ENCODE measurements at places on chromosomes 7 and 10.
A peak's percentile ranks its signal among the peaks of the same experiment; 100 is the strongest.

- DNase-seq = no peak
Observed at GRCh38 chr7:45689011-45689796, 115.0 kb downstream of the ADCY1 start.

GRCh38 chr10:96124230-96125141 is 5.6 kb upstream of the ZNF518A start:
- DNase-seq = no peak

GRCh38 chr7:22452960-22453558 is 46.9 kb downstream of the STEAP1B start:
- DNase-seq = no peak

DNA sequence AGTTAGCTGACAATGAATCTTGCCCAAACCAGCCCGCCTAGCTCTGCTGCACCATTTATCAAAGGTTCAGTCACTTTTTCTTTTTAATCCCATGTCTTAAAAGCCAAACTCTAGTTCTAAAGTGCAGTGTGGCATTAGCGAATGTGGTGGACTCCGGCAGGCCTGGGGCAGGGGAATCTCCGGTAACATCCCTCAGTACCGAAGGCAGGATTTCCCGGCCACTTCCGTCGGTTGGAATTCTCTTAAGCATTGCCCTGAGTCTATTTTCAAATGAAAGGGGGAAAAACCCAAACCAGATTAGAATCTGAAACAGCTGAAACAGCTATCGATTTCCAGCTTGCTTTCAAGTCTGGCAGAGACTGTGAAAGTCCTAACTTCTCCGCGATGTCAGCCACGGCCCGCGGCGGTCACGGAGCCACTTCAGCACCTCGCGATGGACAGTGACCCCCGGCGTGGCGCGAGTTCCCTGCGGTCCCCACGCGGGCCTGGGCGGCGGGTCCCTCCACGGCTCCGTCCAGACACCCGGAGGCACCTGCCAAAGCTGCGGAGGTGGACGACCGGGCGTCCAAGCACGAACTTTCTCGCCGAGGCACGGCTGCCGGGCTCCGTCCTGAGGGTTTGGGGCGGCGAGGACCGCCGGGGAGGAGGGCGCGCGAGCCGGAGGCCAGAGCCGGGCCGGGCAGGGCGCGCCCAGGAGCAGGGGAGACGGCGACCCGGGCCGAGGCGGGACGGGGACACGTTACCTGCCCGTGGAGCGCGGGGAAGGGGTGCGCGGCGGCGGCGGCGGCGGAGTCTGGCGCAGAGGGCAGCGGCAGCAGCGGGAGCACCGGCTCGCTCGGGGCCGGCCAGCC is 745 bp downstream of the TCERG1L start:
- no peak for DNase-seq

- no peak for DNase-seq
Observed at GRCh38 chr10:104622598-104623209, 18.4 kb upstream of the SORCS3 start.

DNA sequence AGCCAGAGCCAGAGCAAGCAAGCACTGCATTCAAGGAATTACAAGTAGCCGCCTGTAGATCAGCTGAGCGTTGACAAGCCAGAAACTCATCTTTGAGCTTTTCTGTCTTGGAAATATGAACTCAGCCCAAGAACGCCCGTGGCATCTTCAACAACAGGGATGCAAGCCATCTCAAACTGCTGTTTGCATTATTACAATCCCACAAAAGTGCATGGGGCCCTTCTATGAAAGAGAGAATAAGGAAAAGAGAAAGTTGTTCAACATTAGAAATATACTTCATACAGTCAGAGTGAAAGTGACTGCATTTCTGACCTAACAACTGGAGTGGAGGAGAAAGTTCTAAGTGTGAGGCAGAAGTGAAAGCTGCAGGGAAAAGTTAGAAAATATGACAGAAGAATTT is 6.5 kb downstream of the SGCE start:
- DNase-seq = no peak

GRCh38 chr10:112249722-112250121 is 33.5 kb upstream of the TECTB start:
- no peak for DNase-seq

DNA sequence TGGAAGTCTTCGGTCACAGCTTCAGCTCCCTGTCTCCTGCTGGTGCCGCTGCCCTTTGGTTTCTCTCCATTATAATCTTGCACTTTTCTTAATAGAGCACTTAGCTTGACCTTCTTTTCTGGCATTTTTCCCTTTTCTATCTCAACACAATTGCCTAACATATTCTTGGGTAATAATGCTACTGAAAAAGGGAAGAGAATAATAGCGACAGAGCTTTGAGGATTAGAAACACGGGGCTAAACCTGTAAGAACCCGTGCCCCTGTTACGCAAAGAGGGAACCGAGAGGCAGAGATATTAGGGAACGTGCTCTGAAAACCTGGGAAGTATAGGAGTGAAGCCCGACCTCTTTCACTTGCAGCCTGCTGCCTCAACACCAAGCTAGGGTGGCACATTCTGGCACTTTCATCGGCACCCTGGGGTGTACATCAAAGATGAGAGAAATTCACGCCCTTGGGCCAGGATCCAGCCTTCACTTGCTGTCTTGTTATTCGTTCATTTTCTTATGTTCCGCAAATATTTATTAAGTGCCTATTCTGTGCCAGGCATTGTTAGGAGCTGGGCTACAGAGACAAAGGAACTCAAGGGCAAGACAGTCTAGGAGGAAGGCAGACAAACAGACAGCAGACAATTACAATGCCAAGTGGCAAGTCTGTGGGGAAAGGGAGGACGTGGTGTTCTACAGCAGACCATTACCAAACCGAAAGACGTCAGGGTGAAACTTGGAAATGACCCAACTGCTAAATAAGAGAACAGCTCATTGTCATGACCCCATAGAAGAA is 33.0 kb upstream of the GALNTL5 start:
- no peak for DNase-seq

GRCh38 chr10:51074238-51075028 is at the start of gene PRKG1:
PRKG1 (plus strand) TSS chr10:51074487.
- peak; percentile 18 for DNase-seq

GRCh38 chr7:2540641-2541051 is 14.7 kb downstream of the BRAT1 start:
- no peak for DNase-seq

DNA sequence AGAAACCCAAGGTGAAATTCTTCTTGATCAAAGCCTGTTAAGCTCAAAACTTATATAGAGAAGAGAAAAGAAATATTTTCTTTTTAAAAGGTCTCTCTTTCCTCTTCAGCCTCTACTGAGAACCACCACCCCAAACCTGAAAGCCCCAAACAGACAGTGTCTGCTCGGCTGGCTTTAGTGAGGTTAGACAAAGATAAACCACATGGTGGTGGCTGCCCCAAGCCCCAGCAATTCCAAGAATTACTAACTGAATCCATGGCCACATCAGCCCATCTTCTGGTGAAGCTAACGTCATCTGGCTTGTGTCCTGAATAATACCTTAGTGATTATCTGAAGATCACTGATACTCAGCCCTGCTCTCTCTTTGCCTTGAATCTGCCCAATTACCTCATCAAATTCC is 275.0 kb downstream of the ELMO1 start:
- DNase-seq = no peak

- DNase-seq = no peak
Observed at GRCh38 chr7:21426286-21427181, 1.3 kb upstream of the SP4 start.

DNA sequence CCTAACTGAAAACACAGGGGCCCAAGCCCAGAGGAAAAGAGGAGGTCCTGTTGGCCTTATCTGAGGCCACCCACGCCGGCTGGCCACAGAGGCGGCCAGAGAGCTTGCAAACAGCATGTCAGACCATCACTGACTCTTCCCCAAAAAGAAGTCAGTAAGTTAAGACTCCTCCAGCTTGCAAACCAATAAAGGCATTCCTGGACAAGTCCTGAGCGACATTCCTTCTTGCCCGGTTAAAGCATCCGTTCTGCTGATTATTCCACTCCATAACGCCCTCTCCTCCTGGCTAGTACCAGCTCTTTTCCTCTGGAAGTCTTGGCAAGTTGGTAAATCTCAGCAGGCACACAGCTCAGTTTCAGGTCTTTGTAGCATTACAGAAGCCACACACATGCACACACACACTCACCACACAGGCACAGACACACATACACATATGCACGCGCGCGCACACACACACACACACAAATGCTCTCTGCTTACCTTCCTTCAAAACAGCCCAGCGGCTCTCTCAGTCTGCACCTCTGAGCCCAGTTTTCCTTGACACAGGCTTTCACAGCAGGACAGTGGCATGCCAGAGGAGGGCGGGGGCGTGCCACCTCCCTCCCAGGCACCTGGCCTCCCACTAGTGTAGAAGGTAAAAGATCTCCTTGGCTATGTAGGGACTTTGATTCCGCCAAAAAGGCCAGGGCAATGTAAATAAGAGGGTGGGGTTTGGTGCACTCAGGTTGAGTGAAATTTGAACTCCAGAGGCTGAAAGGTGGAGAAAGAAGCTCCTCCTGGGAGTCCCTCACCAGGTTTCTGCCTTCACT is 201.4 kb downstream of the TNS3 start:
- no peak for DNase-seq

DNA sequence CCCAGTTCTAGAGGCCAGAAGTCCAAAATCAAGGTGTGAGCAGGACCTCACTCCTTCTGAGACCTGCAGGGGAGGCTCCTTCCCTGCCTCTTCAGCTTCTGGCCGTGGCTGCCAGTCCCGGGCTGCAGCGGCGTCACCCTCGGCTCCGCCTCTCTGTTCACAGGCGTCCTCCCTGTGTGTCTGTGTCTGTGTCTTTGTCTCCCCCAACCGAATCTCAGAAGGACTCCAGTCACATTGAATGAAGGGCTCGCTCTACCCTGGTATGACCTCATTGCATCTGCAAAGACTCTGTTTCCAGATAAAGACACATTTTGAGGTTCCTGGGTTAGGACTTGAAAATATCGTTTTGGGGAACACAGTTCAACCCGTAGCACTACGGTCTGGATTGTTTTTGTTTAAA is 33.1 kb upstream of the GALNT11 start:
- peak; percentile 44 for DNase-seq

- peak; percentile 20 for DNase-seq
Observed at GRCh38 chr10:26840938-26841732, 19.6 kb downstream of the ABI1 start.

- DNase-seq = no peak
Observed at GRCh38 chr10:127973791-127974311, 66.9 kb downstream of the PTPRE start.

- no peak for DNase-seq
Observed at GRCh38 chr7:50699143-50699542, 83.6 kb downstream of the GRB10 start.

DNA sequence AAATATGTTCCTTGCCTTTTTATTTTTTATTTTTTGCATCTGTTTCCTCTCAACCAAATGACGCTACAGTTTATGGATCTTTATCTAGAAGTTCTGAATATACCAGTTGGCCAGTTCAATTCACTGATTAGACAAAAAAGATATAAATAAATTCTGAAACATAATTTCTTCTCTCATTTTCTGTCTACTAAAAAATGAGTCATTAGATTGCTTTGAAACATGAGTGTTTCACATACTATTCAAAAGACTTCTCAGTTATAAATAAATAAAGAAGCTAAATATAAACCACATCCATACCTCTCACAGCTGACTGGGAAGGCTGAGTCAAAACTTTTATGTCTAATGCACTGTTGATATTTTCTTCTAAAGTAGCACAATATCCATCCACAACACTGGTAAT is 97.6 kb upstream of the GPR22 start:
- DNase-seq = no peak

GRCh38 chr10:79401015-79401921 is 44.2 kb downstream of the ZCCHC24 start:
- DNase-seq = no peak

DNA sequence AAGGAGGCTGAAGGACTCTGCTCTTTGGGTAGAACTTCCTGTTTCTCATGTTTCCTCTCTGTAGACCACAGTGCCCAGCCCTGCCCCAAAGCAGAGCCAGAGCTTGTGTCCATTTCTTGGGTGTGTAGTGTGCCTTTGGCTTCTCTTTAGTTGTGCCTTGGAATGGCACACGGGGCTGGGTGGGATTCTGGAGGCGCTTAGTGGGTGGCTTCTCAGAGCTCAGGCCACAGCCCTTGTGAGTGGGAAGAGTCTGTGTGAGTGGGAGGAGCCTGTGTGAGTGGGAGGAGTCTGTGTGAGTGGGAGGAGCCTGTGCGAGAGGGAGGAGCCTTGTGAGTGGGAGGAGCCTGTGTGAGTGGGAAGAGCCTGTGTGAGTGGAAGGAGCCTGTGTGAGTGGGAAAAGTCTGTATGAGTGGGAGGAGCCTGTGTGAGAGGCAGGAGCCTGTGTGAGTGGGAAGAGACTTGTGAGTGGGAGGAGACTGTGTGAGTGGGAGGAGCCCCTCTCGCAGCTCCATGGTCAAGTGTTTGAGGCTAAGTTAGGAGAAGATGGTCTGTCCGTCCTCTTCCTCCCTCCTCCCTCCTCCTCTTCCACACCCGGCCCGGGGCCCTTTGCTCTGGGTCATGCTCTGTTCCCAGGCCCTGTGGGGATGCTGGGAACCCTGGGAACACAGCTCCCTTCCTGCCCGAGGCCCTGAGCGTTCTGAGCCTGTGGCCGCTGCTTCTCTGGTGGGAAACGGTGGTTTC is 153.0 kb downstream of the GRK5 start:
- no peak for DNase-seq

All from NCI-H2081 (cell line).